ENCODE measurements at places on chromosomes 16 and 17.

GRCh38 chr17:36212966-36213365, 2.1 kb downstream of the CCL4L2 start:
- no peak for DNase-seq

GRCh38 chr17:58208344-58208743, 10.7 kb downstream of the MKS1 start:
- no peak for DNase-seq

DNA sequence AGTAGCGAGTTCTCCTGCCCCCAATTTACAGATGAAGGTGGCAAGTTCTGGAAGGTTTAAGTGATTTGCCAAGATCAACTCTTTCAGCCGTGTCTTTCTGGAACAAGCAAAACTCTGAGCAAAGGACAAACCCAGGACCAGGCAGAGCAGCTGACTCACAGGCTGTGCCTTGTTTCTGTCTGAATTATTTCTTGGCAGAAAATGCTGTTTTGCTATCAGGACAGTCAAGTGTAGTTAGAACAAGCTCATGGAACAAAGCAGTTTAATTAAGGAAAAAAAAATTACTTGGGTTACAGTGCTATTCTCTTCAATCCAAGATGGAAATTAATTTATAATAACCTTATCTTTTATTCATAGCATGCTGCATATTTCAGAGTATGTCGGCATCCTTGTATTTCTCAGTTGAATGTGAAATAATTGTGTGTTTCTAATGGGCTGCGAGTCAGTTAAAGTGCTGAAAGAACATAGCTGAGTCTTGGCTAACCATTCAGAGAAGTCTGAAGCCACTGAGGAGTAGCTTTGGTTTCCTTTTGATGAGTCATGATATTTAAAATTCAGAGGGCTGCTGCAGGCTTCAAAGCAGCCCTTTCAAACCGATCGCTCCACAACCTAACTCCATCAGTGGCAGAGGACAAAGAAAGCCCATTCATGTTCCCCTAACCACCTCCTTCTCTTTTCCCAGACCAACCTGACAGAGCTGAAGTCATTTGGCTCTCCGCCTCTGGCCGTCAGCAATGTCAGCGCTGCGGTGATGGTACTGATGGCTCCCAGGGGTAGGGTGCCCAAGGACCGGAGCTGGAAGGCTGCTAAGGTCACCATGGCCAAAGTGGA, 143.7 kb downstream of the ZNF18 start:
- no peak for DNase-seq

DNA sequence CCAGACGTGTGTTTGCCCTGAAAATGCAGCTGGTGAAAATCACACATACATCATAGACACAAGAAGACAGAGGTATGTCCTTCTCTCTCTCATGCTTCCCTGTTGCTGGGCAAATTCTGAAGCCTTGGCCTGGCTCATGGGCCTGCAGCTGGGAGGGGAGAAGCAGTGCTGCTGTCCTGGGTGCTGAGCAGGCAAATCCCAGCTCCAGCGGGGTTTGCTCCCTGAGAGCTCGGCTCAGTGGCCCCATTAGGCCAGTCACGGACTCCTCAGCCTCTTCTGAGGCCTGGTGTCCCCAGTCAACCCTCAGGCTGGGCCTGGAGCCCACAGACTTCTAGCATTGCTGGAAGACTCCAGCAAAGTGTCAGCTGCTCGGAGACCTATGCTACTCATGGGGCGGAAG, 11.7 kb downstream of the RHBDL3 start:
- no peak for DNase-seq

DNA sequence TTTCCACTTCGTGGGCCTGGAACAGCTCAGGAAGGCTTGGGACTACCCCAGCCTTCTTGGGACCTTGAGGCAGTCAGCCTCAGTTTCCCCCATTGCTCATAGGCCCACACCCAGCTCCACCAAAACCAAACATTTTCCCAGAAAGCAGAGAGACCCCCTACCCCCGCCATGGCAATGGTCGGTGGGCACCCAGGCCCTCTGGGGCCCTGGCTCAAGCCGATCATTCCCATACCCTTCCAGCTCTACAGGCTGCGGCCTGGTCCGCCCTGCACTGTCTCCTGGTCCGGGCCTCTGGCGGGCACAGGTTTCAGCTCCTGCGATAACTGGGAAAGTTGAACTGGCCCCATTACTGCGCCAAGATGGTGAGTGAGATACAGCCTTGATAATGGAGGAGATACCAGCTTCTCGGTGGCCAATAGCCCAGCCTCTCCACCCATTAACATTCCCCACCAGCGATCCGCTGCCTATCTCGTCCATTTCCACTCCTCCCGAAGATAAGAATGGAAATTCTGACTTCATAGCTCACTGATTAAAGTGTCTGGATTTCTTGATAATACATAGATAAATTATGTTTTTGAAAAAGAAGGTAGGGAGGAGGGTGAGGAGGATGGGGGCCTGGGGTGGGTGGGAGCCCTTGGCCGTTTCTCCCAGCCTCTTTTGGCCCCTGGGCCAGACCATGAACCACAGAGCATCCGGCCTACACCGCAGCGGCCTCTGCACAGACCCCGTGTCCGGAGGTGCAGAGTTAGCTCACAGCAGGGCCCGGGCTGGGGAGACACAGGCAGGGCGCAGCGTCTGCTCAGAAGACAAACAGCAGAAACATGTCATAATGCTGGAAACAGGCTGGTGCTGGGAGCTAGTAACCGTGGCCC, 11.6 kb downstream of the ZFPM1 start:
- DNase-seq = no peak

DNA sequence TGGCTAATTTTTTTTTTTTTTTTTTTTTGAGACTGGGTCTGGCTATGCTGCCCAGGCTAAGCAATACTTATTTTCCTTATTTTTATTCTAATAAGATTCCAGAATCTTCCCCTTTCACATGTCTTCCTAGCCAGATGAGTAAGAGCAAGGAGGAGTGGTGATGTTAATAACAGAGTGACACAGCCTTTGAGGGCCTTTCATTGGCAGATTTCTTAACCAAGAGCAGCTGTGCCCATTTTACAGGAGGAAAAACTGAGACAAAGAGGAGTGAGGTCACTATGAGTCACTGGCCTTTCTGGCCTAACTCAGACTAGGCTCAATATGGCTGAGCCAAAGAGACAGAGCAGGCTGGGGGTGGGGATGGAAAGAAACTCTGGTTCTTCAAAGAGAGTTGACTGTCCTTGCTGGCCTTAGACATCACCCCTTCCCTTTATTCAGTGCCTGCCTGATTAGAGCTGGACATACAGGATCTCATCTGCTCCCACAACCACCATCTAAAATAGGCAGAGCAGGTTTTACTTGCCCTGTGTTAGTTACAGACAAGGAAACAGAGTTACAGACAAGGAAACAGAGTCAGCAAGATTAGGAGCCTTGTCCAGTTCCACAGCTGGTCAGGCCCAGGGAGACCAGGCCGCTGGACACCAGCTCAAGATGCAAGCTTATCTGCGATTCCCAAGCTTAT, 50.0 kb upstream of the TOB1 start:
- peak; percentile 44 for DNase-seq

GRCh38 chr16:87057211-87057881, 259.8 kb downstream of the C16orf95 start:
- DNase-seq = no peak

- no peak for DNase-seq
Measured at GRCh38 chr17:57662041-57662440, 83.1 kb downstream of the CCDC182 start.

Measured in trophoblast cell (in vitro differentiated cells and primary cell).